ENCODE measurements at places on chromosomes 2 and 18. TPM values are rescaled to one million over a fixed set of nuclear protein-coding genes. Genes with fewer than 3 reads are reported as not detected.

GRCh38 chr2:99571533-99571932, 81.7 kb upstream of the REV1 start:
- no peak for DNase-seq

The GALNT13 gene
- total RNA-seq, result not detected

The POTEC gene
- total RNA-seq, result not detected

The CFAP221 gene
- total RNA-seq, result not detected

The CRYBA2 gene
- not detected for total RNA-seq

DNA sequence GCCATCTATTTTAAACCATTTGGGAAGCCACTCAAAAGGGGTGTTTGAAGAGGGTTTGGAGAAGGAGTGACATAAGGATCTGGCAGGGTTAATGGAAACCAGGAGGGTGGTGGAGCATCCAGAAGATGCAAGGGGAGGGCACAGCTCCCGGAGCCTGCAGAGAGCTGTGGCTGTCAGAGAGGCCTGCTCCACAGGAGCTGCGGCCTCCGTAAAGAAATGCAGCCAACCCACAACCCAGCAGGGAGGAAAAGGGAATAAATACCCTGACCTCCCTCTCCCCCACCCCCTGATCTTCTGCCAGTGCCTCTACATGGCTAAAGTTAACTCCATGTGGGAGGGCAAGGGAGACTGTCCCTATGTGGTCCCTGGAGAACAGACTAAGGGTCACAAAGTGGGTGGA, 567.1 kb upstream of the POU3F3 start:
- no peak for DNase-seq

The FASTKD1 gene
- 45.2 TPM for total RNA-seq

The ARMC9 gene
- total RNA-seq, result 3.2 TPM

DNA sequence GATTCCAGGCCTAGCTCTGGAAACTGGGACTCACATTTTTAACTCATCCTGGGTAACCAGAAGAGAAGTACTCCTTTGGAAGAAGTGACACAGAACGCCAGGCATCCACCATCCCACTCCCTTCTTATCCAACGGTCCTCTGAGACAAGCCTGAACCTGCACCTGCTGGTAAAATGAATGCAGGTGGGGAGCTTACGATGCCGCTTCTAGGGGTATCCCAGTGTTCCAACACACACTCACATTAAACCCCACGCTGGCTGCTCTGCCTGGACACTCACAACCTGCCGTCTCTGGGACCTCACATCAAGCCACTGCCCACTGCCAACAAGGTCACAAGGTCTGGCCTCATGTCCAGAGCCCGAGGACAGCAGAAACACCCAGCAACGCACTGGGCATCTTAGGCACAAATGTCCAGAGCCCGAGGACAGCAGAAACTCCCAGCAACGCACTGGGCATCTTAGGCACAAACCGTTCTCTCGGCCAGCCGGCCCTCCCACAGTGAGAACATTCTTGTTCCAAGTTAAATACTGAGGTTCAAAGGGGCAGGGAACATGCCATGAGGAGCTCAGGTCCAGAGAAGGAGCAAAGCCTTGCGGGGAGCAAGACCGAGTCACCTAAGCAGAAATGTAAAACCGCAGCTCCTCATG, 9.9 kb downstream of the SLC66A2 start:
- no peak for DNase-seq

GRCh38 chr2:70947556-70948184, 12.0 kb downstream of the ATP6V1B1 start:
- peak; percentile 41 for DNase-seq

The DSG1 gene
- total RNA-seq, result not detected

GRCh38 chr18:54964741-54965140, 5.5 kb upstream of the CCDC68 start:
- no peak for DNase-seq

GRCh38 chr2:31075941-31076590, 62.2 kb downstream of the GALNT14 start:
- no peak for DNase-seq

DNA sequence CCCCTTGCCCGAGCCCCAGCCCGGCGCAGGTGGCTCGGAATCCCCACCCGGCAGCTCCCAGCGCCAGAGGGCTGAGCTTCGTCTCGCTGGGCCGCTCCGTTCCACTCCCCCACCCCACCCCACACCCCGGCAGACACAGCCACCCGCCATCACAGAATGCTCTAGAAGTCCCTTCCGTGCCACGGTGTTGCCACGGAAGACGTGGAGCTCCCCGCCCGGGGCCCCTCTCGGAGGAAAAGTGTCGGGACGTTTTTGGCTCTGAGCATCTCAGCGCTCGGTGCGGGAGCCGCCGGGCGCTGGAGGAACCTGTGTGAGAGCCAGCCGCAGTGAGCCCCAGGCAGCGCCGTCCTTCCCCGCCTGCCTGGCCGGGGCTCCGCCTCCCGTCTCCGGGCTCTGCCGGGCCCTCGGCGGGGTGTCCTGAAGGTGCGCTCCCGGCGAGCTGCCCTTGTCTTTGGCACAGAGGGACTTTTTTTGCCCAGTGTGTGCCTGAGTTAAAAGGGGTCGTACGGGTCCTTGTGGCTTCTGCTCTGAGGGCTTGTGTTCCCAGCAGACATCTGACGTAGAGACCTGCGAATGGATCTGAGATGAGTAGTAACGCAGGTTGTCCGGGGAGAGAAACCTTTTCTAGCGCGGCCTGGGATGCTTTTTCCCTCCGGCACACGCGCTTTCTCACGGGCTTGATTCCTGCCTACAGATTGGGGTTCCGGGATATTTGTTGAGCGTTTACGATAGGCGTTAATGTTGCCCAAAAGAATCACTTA, 1.8 kb downstream of the ZCCHC2 start:
- peak; percentile 70 for DNase-seq

GRCh38 chr2:151292546-151292945, 3.1 kb upstream of the NMI start:
- DNase-seq, result no peak

DNA sequence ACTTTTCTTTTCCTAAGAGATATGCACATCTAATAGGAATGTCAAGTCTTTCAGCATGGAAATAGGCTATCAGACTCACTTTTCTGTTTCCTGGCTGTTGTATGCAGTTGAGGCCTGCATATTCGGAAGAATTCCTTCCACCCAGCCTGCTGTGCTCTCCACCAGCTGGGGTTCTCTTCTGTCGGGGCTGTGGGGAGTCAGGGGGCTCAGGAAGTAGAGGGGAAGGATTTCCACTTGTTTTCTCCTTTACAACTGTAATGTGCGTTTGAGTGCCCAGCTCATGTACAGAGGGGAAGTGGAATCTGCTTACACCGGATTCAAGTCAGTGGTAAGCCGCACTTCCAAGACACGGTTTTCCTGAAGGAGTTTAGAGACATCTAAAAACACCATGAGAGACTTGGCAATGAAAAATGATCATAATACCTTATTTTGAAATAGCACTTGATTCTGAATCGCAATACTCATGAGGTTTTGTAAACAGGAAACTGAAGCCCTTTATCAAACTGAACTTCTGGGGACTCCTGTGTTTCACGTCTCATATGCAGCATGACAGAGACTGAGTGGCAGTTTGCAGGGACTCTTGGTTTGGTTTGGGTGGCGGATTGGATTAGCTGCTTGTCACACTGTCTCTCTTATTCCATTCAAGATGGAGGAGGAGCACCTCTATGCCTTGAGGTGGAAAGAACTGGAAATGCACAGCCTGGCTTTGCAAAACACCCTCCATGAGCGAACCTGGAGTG, 90.4 kb downstream of the MTCL1 start:
- no peak for DNase-seq

- DNase-seq, result no peak
These were observed 15.4 kb upstream of the WIPF1 start for GRCh38 chr2:174612970-174613369.

GRCh38 chr2:120670371-120670770, 65.3 kb upstream of the GLI2 start:
- no peak for DNase-seq

The CFAP65 gene
- not detected for total RNA-seq

The C1QL2 gene
- total RNA-seq, result not detected

The ABCB11 gene
- total RNA-seq, result not detected

DNA sequence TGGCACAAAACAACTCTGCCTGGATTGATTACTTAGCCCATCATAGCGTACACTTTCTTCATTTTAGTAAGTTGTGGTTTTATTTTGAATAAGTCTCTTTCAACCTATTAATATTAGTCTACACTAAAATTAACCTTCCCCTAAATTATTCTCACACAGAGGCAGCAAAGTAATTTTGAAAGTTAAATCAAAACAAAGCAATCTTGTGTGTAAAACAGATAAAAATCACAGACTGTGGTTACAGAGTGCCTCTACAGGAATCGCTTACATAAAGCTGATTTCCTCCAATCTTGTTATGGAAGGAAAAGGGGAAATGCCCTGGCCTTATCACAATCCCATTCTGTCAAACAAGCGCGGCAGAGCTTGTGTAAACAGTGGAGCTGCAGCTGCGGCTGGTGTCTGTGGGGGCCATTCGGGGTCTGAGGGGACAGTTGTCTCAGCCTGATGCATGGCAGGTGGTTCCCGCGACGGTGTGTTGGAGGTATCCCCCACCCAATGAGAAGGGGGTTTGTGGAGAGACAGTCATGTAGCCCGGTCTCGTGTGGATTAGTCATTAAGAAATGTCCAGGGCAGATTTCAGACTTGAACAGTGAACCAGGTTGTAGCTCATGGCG, 42.1 kb downstream of the BCL2L11 start:
- DNase-seq, result no peak

DNA sequence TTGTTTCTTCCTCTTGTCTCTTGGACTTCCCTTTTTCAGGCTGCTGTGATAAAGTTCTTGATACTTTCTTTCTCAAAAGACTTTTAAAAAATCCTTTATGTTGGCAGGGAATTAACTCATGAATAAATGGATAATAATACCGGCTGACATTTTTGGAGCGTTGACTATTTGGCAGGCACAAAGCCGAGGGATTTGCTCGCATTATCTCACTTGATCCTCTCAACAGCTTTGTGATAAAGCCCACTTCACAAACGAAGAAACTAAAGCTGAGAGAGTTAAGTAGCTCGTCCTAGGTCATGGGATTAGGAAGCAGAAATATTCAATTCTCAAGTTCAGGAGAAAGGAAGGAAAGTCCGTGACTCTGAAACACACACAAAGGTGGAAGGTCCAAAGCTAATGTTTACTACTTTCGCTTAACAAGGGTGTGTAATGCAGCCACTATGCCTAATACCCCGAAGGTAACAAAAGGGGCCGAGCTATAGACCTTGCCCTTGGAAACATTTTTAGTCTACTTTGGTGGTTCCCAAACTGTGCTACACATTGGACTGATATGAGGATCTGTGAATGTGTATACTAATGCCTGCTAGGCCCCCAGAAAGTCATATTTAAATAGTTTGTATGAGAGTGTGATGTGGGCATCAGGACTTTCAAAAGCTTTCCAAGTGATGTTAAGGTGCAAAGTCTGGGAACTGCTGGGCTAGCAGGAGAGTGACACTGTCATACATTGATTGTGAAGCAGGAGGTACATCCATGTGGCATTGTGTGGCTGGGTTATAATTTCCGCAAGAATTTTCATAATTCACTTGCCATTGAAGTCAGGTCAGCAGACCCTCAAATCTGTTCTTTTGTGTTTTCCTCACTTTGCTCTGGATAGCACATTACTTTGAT, 508.4 kb downstream of the PLCL1 start:
- DNase-seq, result no peak

- no peak for DNase-seq
These were observed 585.9 kb downstream of the IRS1 start for GRCh38 chr2:226213717-226214116.

The FAM110C gene
- 0.37 TPM for total RNA-seq

GRCh38 chr2:149587950-149588487, 444 bp upstream of the MMADHC start:
- DNase-seq, result no peak

GRCh38 chr2:12708508-12709206, 8.1 kb upstream of the TRIB2 start:
- DNase-seq, result no peak

GRCh38 chr2:118473846-118474540, 373.5 kb downstream of the EN1 start:
- no peak for DNase-seq

The GULP1 gene
- not detected for total RNA-seq

- no peak for DNase-seq
These were observed 74.6 kb upstream of the FOSL2 start for GRCh38 chr2:28318023-28318422.

DNA sequence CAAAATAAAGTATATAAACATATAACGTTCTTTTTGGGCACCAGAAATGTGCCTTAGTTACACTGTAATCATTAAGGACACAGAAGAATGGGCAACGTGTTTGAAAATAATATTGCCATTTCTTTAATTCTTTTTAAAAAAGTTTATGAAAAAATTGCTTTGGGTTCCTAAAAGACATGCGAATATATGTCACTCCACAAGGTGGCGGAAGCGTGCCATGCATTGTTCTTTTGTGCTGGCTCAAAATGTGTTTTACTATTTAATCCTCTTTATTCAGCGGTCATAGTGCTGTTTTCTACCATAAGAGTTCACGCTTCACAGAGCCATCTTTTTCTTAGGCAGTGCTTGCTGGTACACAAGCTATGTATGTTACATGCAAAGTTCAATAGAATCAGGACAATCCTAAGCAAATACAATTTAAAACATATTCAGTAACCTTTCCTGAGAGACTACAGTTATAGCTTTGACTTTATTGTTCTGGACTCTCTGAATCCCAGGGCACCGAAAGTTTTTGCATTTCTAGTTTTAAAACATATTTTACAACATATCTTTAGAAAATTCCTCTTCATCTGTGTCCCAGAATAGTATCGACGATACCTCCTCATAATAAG, 147.8 kb upstream of the ERBB4 start:
- peak; percentile 60 for DNase-seq

DNA sequence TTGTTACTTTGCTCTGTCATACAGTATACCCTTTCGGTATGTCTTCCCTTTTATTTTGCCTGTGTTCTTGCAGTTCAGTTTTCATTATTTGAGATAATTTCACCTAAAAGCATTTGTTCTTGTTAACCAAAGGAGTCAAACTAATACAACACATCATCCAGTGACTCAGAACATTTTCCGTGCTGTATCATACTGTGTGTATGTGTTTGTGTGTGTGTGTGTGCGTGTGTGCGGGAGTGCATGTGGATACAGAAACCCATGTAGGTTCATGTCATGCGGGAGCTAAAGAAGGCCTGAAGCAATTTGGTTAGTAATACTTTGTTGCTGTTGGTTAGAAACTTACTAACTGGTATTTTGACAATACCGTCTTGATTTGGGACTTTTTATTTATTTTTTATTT, 60.0 kb downstream of the CEP192 start:
- no peak for DNase-seq

- no peak for DNase-seq
These were observed 5.4 kb downstream of the CRYGD start for GRCh38 chr2:208118918-208119317.

DNA sequence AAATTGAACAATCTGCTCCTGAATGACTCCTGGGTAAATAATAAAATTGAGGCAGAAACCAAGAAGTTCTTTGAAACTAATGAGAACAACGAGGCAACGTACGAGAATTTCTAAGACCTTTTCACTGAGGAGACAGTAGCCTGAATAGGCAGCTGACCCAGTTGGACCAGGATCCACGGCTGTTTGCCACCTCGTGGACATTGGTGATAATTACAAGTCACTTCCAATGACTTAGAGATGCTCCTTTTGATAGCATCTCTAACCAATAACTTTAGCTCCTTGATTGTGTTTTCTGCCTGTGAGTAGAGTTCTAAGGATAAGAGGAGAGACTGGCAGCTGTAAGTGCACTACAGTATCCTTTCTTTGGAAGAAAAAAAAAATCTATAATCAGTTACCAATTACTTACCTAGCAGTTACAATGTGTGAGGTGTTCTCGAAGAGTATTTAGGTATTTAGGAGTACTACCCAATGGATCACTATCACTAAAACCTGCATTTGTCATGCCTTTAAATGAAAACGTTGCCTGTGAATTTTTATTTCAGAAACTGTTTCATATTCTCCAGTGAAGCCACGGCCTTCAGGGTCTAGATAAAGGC, 31.3 kb upstream of the CNTNAP5 start:
- DNase-seq, result no peak

GRCh38 chr2:8550481-8550880, 131.4 kb upstream of the ID2 start:
- DNase-seq, result no peak

The POTEJ gene
- not detected for total RNA-seq

All from activated CD8-positive, alpha-beta memory T cell treated with anti-CD3 and anti-CD28 coated beads, Interleukin-2, amount 10 ng/mL, durations not matched to agents 7 days and 5 days (primary cell).